ENCODE measurements at places on chromosomes 12 and 14.

- no peak for DNase-seq
Observed at GRCh38 chr14:59344016-59344415, 121.2 kb downstream of the GPR135 start.

- DNase-seq, result peak; percentile 88
Observed at GRCh38 chr12:53344824-53345485, 8.8 kb upstream of the SP7 start.

- DNase-seq, result no peak
Observed at GRCh38 chr14:79730196-79730595, 481.1 kb downstream of the DIO2 start.

DNA sequence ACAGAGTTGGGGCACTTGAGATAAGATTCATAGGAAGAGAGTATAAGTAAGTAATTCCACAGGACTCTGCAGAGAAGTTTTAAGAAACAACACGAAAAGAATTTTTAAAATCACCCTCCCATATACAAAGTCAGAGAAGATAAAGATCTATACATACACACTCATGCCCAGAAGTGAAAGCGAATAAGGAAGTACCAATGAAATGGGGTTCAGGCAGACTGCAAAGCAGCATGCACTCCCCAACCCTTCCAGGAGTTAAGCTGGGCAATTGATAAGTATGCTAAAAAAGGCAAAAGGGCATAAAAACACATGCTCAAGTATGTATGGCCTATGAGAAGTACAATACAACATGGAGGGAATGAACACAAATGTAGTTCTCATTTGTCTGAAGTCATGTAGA lies 246.2 kb upstream of the GRIP1 start:
- DNase-seq, result peak; percentile 7

- DNase-seq, result no peak
Observed at GRCh38 chr12:11868027-11868426, 202.7 kb upstream of the BCL2L14 start.
